ENCODE measurements at places on chromosomes 4 and X. TPM values are rescaled to one million over a fixed set of nuclear protein-coding genes. Genes with fewer than 3 reads are reported as not detected.

The FAM53A gene
- total RNA-seq, result 1.8 TPM

The LRAT gene
- not detected for total RNA-seq

The AREG gene
- 4.6 TPM for total RNA-seq

DNA sequence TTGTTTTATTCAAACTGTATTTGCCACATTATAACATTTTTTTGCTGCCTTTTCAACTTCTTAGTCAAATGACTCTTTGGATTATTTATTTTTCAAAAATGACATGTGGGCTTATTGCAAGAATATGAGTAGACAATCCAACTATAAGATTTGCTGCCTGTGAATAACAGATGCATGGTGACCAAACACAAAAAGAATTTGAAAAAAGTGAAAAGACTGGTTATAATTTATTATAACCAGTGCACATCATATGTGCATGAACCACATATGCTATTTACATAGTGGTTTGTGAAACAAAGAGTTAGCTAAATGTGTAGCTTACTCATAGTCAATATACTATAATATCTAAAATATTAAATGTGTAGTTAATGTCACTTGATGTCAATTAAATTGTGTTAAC is 2086.8 kb downstream of the ARAP2 start:
- no peak for DNase-seq

DNA sequence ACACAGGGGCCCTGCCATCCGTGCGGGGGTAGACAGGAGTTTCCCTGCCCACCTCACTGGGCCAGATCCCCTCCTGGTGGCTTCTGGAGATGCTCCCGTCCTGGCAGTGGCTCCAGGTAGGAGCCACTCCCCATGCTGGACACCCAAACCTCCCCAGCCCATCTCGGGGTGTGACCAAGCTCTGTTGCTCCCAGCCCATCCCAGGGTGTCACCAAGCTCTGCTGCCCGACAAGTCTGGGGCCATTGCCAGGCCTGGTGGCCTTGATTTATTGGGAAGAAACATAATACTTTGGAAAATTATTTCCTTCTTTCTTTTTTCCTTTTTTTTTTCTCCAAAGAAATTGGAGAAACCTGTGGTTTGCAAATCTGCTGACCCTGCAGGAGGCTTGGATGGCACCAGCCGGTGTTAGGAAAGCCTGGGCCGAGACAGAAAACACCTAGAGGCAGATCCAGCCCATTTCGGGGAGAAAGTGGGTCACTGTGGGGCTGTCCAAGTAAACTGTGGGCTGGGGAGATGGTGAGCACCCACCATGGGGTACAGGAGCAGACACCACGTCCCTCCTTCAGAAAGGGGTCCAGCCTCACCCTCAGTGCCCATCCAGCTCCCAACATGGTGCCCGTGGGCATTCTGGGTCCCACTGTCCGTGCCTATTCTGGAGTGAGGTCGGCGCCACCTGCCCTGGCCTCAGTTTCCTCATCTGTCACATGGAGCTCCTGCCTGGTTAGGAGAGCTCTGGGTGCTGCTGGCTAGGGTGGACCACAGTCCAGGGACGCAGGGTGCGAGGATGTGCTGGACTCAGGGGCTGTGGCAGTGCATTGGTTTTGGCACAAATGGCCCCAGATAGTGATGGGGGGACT is 59.4 kb upstream of the ADRA2C start:
- no peak for DNase-seq

- no peak for DNase-seq
Observed at GRCh38 chr4:13368217-13368616, 115.9 kb downstream of the RAB28 start.

GRCh38 chrX:13891377-13892140 is 74.7 kb upstream of the GPM6B start:
- peak; percentile 1 for DNase-seq

DNA sequence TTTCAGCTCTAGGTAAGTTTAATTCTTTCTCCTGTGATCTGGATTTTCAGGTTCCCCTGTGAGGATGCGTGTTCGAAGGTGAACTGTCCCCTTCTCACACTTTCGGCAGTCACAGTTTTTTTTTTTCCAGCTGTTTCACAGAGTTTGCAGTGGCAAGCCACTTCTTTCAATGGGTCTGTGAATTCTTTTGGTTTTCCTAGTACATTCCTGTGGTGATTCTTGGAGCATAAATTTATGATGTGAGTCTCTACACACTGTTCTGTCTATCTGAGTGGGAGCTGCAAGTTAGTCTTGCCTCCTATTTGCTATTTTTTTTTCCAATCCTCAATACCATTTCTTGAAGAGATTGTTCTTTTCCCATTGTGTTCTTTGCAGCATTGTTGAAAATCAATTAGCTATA is 595.5 kb downstream of the RAPGEF2 start:
- DNase-seq, result no peak

- DNase-seq, result no peak
Observed at GRCh38 chr4:83109480-83110222, 4.9 kb downstream of the PLAC8 start.
